Stimulated activated CD8-positive, alpha-beta memory T cell treated with anti-CD3 and anti-CD28 coated beads, Interleukin-4, amount 100 ng/mL, for 4 hours (primary cell): ENCODE measurements at places on chromosomes 1 and 21.

GRCh38 chr1:44037154-44037553, 5.9 kb upstream of the SLC6A9 start:
- no peak for DNase-seq

- DNase-seq: no peak
Observed at GRCh38 chr1:231028682-231029081, 11.4 kb downstream of the FAM89A start.

- no peak for DNase-seq
Observed at GRCh38 chr1:21292984-21293536, 2.8 kb upstream of the ECE1 start.

DNA sequence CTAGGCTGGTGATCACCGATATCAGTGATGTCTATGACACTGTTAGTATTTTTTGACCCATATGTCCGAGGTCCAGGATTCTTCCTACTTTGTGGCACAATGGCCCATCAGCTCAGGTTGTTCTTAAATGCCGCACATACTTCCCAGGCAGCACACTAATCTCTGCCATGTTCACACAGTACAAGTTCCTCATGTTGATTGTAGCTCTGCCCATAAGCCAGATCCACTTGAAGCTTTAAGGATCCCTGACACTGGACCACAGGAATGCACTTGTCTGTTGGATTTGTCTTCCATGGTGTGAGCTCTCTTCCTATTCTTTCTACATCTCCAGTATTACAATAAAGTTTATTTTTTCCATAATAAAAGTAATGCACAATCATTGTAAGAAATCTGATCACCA, 69.5 kb downstream of the DDX20 start:
- DNase-seq: no peak

DNA sequence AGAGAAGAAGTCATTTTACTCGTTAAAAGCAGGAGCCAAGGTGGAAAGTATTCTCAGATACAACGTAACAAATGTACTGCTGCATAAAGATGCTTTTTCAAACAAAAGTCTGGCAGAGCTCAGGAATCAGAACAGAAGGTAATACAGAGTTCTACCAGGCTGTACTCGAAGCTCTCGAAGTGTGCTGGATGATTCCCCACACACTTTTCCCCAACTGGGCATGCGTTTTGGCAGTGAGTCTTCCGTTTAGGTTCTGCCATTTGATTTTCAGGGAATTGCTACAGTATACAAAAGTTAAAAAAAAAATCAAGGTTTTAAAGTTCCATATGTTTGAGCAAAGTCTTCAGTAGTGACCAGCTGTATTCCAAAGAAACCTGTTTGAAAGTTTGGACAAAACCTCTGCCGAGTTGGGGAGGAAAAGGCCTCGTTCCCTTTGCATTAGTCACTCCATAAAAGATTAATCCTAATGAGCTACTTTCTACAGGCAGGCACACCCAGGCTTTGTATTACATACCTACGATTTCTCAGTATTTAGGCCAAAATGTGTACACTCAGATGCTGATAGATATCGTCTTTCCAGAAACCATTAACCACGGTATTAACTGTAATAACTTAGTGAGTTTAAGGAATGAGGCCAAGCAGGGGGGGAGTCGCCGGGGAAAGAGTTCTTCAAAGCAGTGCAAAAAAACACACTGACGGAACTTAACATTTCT, 477.1 kb downstream of the LMO4 start:
- no peak for DNase-seq
